ENCODE measurements at places on chromosomes 7 and 10. TPM values are rescaled to one million over a fixed set of nuclear protein-coding genes. Genes with fewer than 3 reads are reported as not detected.

DNA sequence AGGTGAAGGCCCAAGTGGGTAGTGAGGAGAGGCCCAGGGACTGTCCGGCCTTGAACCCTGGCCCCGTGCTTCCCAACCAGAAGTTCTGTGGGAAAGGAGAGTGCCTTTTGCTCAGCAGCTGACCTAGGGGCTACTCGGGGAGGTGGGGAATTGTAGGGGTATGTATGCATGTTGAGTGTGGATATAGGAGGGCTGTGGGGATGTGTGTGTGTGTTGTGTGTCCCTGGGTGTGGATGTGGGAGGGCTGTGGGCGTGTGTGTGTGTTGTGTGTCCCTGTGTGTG lies 12.2 kb downstream of the EPHB6 start:
- no peaks in the 10 kb centered on the region for H3K4me1 ChIP-seq
- no peak overlapping the region for H3K27ac ChIP-seq
- H3K4me3 ChIP-seq: no peak overlapping the region
- no peak for DNase-seq
- H3K27me3 ChIP-seq: no peaks in the 10 kb centered on the region

GRCh38 chr10:118590334-118590733 lies 5.1 kb downstream of the PRLHR start:
- DNase-seq: no peak
- H3K36me3 ChIP-seq: no peaks in the 10 kb centered on the region
- no peak overlapping the region for H3K4me3 ChIP-seq
- peaks cover 32% of the 10 kb centered on the region for H3K27me3 ChIP-seq

The CRPPA gene
- total RNA-seq: 0.59 TPM

- no peak overlapping the region for H3K4me3 ChIP-seq
- no peaks in the 10 kb centered on the region for H3K4me1 ChIP-seq
- no peaks in the 10 kb centered on the region for H3K36me3 ChIP-seq
- H3K27ac ChIP-seq: no peak overlapping the region
Measured at GRCh38 chr10:23432639-23433038, 6.2 kb upstream of the OTUD1 start.

The OR2A42 gene
- total RNA-seq: not detected

The ADRA2A gene
- not detected for total RNA-seq

GRCh38 chr7:134332892-134333291 lies 16.2 kb upstream of the SLC35B4 start:
- peaks cover 18% of the 10 kb centered on the region for H3K27me3 ChIP-seq
- no peaks in the 10 kb centered on the region for H3K4me1 ChIP-seq
- DNase-seq: no peak
- H3K4me3 ChIP-seq: no peak overlapping the region

DNA sequence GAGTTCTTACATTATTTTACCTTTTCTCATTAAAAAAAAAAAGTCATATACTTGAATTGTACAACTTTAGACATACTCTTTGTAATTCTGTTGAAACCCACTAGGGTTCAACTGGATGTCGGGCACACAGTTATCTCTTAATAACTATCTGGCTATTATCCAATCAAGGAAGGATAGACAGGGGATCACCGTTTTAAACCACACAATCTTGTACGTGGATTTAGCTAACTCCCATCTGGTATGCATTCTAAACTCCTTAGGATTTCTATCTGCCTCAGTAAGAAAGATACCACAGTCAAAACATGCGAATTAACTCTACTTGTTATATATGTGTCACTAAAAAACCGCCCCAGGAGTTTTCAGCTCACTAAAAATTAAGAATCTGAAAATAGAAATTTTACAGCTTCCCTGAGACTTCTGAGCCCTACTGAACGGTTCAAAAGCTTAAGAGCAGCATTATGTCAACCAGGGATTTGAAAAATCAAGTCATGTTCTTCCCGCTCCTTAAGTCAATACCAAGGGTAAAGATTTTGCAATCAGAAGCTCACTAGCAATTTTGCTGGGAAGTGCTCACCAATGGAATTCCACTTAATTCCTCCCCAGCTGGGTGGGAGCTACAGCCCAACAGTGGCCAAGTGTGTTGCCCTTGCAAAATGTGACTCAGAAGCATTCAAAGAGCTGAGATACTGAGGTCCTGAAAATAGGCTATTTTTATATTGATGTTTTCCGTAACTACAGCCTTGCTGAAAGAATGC lies 267.0 kb downstream of the FRMD4A start:
- no peaks in the 10 kb centered on the region for H3K36me3 ChIP-seq
- H3K4me3 ChIP-seq: no peak overlapping the region
- no peaks in the 10 kb centered on the region for H3K4me1 ChIP-seq
- H3K27ac ChIP-seq: no peak overlapping the region
- no peak for DNase-seq
- peaks cover 2% of the 10 kb centered on the region for H3K27me3 ChIP-seq

The ACADSB gene
- 22.1 TPM for total RNA-seq

The COL17A1 gene
- total RNA-seq: not detected

GRCh38 chr7:49766966-49767365 lies 6.5 kb upstream of the VWC2 start:
- no peak overlapping the region for H3K4me3 ChIP-seq
- H3K27me3 ChIP-seq: peaks cover 14% of the 10 kb centered on the region
- H3K36me3 ChIP-seq: no peaks in the 10 kb centered on the region
- H3K4me1 ChIP-seq: no peaks in the 10 kb centered on the region
- no peak for DNase-seq

The AGFG2 gene
- total RNA-seq: 62.5 TPM

The FBXO24 gene
- 2.6 TPM for total RNA-seq

The PNLIPRP1 gene
- not detected for total RNA-seq

- no peaks in the 10 kb centered on the region for H3K4me1 ChIP-seq
- H3K4me3 ChIP-seq: no peak overlapping the region
- no peak for DNase-seq
- H3K36me3 ChIP-seq: no peaks in the 10 kb centered on the region
- H3K27me3 ChIP-seq: peaks cover 18% of the 10 kb centered on the region
Measured at GRCh38 chr7:12584930-12585329, 14.4 kb downstream of the SCIN start.

DNA sequence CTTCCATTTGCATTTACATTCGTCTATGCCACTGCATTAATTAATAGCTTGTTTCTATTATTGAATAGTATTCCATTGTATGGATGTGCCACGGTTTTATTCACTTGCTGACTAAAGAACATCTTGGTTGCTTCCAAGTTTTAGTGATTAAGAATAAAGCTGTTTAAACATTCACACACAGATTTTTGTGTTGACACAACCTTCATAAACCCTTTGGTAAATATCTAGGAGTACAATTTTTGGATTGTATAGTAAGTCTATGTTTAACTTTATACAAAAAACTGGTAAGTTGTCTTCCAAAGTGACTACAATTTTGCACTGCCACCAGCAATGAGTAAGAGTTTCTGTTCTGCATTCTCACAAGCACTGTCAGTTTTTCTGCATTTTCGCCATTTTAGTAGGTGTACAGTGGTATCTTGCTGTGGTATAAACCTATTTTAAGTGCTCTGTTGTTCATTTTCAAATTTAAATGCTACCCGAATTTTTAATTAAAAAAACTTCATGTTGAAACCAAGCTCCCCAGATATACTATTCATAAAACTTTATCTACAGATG lies 121.4 kb downstream of the RNF133 start:
- DNase-seq: no peak
- H3K4me3 ChIP-seq: no peak overlapping the region
- no peaks in the 10 kb centered on the region for H3K36me3 ChIP-seq
- no peak overlapping the region for H3K27ac ChIP-seq

- no peaks in the 10 kb centered on the region for H3K36me3 ChIP-seq
- no peak for DNase-seq
- H3K4me1 ChIP-seq: no peaks in the 10 kb centered on the region
- H3K27ac ChIP-seq: no peak overlapping the region
- no peak overlapping the region for H3K4me3 ChIP-seq
- no peaks in the 10 kb centered on the region for H3K27me3 ChIP-seq
Measured at GRCh38 chr10:56003555-56003954, 357.5 kb downstream of the ZWINT start.

The BLVRA gene
- 47.4 TPM for total RNA-seq

The SLC39A12 gene
- total RNA-seq: not detected

DNA sequence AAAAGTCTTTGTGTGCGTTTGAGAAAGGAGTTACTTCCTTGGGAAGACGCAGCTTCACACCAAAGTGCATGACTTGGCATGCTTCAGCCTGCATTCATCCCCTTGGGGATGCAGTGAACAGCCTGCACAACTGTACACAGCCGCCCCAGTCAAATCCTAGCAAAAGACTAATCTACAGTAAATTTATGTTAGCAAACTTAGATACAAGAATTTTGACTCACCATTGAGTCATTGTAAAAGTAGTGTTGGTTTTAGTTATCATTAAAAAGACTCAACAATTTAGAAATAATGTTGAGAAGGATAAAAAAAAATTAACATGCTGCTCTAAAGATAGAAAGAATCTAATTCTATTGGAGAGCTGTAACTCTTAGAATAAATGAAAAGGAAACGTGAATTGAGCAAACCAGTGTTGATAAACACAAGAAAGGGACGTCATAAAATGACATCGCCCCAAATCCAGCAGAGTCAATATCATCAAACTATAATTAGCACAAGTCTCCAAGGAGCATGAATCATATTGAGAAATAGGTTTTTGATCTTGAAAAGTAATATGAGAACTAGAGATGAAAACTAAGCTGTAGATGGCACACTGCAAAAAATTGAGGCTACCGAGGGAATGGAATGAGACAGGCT lies 11.9 kb upstream of the OPTN start:
- H3K27ac ChIP-seq: peak overlapping the region; percentile 15
- H3K36me3 ChIP-seq: peaks cover 12% of the 10 kb centered on the region
- H3K4me1 ChIP-seq: peaks cover 14% of the 10 kb centered on the region
- H3K27me3 ChIP-seq: peaks cover 6% of the 10 kb centered on the region
- H3K4me3 ChIP-seq: no peak overlapping the region

DNA sequence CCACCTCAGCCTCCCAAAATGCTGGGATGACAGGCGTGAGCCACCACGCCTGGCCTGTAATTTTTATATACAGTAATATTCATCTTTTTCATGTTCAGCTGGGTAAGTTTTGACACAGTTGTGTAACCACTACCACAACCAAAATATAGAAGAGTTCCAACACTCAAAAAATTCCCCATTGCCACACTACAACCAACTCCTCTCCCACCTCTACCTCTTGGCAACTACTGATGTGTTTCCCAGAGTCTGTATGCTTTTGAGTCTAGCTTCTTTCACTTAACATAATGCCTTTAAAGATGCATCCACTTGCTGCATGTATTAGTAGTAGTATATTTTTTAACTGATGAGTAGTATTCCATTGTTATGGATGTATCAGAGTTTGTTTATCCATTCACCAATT lies 90.7 kb downstream of the SRPK2 start:
- H3K27me3 ChIP-seq: no peaks in the 10 kb centered on the region
- peaks cover 58% of the 10 kb centered on the region for H3K4me1 ChIP-seq
- H3K36me3 ChIP-seq: peaks cover 9% of the 10 kb centered on the region
- peak overlapping the region; percentile 47 for H3K4me3 ChIP-seq
- peak; percentile 53 for DNase-seq

The AKR1D1 gene
- not detected for total RNA-seq

The SPDYE16 gene
- total RNA-seq: 0.19 TPM

The MUC12 gene
- total RNA-seq: 1.0 TPM

DNA sequence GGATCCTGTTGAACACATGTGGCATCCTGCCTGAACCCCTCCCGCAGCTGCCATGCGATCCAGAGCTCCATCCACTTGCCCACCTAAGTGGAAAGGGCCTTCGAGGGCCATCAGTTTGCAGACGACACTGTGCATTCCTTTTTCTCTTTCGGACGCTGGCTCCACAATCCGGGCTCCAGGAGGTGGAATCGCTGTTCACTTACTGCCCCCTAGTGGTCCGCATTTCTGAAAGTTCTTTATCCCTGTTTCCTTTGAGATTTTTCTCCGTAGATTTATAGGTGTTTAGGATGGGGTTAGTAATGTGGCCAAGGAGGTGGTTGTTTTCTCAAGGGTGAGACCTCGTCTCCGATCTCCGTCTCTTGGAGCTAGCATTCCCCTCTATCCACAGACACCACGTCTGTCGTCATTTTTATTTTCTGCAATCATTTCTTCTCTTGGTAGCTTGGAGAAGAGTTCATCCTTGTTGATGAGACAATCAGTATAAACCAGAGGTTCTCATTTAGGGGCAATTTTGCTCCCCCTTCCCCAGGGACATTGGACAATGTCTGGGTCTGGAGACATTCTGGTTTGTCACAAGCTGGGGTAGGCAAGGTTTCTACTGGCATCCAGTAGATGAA lies 204.6 kb downstream of the ARHGAP21 start:
- no peak overlapping the region for H3K27ac ChIP-seq
- peak; percentile 46 for DNase-seq
- peaks cover 7% of the 10 kb centered on the region for H3K27me3 ChIP-seq

GRCh38 chr7:42102301-42102700 lies 134.7 kb downstream of the GLI3 start:
- H3K4me1 ChIP-seq: no peaks in the 10 kb centered on the region
- no peak for DNase-seq
- H3K27ac ChIP-seq: no peak overlapping the region
- H3K4me3 ChIP-seq: no peak overlapping the region
- no peaks in the 10 kb centered on the region for H3K36me3 ChIP-seq

DNA sequence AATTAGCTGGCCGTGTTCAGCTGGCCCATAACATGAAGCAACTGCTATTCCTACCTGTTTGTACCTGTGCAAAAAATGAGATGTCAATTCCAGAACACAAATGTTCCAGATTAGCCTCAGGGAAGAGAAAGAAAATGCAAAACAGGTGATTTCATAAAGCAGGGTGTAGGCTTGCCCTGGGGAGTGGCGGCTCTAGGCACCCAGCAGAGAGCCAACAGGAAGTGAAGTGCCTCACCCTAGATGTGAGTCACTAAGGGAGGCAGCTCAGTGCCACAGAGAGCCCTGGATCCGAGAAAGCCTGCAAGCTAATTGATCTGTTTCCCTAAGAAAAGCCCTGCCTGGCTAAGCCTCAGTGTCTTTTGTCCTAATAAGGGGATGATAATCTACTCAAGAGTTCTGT lies 240.0 kb downstream of the ARHGAP21 start:
- H3K4me1 ChIP-seq: peaks cover 5% of the 10 kb centered on the region
- DNase-seq: peak; percentile 50
- peaks cover 8% of the 10 kb centered on the region for H3K27me3 ChIP-seq

The OPN1SW gene
- not detected for total RNA-seq

The SUN3 gene
- total RNA-seq: not detected

DNA sequence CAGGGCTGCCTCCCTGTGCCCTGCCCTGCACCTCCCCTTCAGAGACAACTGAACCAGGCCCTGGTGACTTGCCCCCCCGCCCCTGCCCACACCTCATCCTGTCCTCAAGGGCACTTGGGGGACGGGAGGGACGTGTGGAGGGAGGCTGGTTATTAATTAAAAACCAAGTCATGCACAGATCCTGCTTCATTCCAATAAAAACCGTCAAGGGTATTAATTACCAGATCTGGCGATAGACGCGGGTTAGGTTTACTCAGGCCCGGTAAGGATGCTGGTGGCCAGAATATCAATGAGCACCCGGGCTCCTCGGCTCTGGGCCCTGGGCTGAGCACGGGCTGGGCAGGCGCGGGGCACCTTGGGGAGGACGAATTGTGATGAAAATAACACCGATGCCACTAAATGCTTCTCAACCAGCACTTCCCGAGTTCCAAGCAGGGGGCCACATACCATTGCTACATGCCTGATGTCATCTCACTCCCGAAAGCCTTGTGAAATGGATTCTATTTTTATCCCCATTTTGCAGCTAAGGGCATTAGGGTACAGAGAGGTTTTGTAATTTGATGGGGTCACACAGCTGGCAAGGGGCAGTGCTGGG lies 24.5 kb upstream of the GTF2IRD1 start:
- no peak overlapping the region for H3K27ac ChIP-seq
- no peaks in the 10 kb centered on the region for H3K36me3 ChIP-seq
- no peak for DNase-seq
- H3K27me3 ChIP-seq: no peaks in the 10 kb centered on the region
- H3K4me1 ChIP-seq: no peaks in the 10 kb centered on the region

The PCLO gene
- total RNA-seq: not detected

- no peak for DNase-seq
- no peaks in the 10 kb centered on the region for H3K36me3 ChIP-seq
- H3K27ac ChIP-seq: no peak overlapping the region
Measured at GRCh38 chr10:128981881-128982615, 485.0 kb upstream of the MGMT start.

Measured in activated CD4-positive, alpha-beta memory T cell treated with anti-CD3 and anti-CD28 coated beads for 36 hours (primary cell).